NCI-H187 (cell line): ENCODE measurements at places on chromosomes 6 and 20.

DNA sequence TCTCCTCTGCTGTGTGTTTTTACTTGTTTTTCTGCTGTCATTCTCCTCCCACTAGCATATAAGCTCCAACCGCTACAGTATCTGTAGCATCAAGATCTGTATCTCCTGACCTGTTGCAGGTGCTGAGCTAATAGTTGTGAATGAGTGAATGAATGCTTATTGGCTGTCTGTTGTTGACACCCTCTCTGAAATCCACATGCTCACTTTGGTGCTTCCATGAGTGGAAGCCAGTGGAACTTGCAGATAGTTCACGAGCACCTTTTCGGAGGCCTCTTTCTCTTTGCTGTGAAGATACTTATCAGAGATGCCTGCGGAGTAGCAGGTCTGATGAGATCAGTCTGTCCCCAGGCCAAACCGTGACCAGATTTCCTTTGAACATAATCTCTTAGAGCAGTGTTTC, 117.3 kb downstream of the EYA2 start:
- DNase-seq = no peak

DNA sequence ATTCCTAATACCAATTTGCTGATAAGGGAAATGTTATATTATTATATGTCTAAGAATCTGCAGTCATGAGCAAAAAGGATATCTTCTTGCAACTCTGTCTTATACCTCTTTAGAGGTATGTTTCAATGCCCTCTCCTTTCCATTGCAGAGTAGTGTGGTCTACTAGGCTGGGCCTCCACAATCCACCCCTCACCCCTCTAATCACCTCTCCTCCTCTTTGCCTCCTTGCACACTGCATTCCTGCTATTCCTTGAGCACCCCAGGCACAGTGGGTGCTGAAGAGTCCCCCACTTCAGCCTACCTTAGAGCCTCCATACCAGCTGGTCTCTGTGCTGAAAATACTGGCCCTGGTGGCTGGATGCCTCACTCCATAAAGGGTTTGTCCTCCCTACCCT, 26.9 kb downstream of the ARMC2 start:
- no peak for DNase-seq

DNA sequence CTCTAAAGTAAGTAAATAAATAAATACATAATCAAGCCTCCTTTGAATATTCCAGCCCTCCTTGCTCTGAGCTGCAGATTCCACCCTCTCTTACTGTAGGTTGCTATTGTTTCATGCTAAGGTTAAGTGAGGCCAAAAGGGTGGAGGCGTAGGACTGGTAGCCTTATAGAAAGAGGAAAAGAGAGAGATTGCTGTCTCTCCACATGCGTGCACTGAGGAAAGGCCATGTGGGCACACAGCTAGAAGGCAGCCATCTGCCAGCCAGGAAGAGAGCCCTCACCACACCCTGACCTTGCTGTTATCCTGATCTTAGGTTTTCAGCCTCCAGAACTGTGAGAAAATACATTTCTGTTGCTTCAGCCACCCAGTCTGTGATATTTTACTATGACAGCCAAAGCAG, 87.4 kb upstream of the SHLD1 start:
- no peak for DNase-seq

DNA sequence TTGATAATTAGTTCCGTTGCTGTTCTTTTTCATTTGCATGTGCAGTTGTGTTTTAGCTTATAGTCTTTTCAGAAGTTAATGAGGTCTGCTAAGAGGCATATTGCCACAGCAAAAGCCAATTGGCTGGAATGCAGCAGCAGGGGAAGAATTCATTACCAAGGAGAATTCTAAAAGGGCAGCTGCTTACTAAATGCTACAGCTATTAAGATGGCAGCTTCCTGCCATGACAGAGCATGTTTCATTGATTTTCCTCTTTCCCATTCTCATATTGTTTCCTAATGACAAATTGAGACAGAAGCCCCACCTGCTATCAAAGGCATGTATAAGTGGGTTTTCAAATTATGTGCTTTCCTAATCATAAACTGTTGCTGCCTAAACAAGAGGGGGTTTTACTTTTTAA, 66.6 kb downstream of the CLVS2 start:
- DNase-seq = no peak

- no peak for DNase-seq
Measured at GRCh38 chr20:57809661-57810172, 99.9 kb upstream of the PMEPA1 start.

GRCh38 chr6:121333196-121333595, 1.1 kb downstream of the TBC1D32 start:
- DNase-seq = no peak

DNA sequence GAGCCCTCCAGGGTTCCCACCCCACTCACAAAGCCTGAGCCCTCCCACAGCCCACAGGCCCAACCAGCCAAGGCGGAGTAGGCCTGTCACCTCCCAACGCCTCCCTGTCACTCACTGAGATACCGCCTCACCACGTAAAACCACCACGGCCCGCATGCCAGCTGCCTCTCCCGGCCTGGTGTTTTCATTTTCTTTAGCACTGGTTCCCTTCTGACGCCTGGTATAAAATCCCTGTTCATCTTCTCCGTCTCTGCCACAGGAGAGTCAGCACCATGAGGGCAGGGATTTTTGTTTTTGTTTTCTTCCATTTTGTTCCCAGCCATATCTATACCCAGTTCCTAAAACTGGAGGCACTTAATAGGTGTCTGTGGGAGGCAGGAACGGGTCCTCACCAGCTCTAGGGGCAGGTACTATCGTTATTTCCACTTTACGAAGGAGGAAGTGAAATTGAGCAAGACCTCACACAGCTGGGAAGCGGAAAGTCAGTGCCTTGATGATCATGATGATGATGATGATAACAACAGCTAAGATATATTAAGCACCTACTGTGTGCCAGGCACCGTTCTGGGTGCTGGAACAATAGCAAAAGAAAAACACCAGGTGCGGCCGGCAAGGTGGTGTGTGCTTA, 58.6 kb downstream of the SNAI1 start:
- no peak for DNase-seq

- DNase-seq = no peak
Measured at GRCh38 chr6:157020398-157020797, 243.2 kb downstream of the ARID1B start.

GRCh38 chr6:7615611-7616383, 25.8 kb downstream of the SNRNP48 start:
- DNase-seq = peak; percentile 17

- no peak for DNase-seq
Measured at GRCh38 chr6:20001286-20001685, 164.1 kb downstream of the ID4 start.

DNA sequence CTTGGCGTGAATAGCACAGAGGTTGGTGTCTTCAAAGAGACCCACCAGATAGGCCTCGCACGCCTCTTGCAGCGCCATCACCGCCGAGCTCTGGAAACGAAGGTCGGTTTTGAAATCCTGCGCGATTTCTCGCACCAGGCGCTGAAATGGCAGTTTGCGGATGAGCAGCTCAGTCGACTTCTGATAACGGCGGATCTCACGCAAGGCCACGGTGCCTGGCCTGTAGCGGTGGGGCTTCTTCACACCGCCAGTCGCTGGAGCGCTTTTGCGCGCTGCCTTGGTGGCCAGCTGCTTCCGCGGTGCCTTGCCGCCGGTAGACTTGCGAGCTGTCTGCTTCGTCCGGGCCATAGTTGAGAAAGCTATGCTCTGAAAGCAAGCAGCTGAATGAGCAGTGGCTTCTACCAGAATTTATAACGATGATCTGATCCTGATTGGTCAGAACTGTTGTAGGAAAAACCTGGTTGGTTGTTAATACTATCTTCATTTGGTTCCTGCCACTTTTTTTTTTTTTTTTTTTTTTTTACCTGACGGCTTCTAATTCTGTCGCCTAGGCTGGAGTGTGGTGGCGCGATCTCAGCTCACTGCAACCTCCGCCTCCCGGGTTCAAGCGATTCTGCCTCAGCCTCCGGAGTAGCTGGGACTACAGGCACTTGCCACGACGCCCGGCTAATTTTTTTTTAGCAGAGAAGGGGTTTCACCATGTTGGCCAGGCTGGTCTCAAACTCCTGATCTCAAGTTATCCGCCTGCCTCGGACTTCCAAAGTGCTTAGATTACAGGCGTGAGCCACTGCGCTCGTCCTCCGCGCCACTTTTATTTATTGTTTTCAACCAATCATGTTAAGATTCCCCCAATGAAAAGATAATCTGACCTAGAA, 21.5 kb downstream of the OR2B2 start:
- DNase-seq = peak; percentile 77

DNA sequence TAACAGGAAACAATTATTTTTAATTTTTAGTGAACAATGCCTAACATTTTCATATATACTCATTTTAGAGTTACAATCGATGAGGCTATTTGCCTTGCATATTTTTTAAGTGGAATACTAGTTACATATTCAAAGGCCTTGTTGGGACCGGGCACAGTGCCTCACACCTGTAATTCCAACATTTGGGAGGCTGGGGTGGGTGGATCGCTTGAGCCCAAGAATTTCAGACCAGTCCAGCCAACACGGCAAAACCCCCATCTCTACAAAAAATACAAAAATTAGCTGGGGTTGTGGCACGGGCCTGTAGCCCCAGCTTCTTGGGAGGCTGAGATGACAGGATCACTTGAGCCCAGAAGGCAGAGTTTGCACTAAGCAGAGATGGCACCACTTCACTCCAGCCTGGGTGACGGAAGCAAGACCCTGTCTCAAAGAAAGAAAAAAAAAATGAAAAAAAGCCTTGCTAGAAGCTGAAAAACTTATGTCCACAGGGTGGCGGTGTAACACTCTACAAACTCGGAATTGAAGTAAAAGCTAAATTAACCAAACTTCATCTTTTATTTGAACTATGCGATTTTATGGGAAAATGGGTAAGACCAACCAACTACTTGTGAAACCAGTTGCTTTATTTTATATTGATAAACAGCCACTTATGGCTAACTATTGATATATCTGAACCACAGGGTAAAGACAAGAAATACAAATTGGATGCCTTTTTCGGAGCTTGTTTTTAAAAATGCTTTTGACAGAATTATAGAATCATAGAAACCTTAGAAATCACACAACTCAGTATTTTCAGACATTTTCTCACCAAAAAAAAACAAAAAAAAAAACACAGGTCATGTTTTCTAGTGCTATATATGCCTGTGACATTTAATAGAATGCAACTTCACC, 24.1 kb upstream of the ROS1 start:
- DNase-seq = peak; percentile 1

DNA sequence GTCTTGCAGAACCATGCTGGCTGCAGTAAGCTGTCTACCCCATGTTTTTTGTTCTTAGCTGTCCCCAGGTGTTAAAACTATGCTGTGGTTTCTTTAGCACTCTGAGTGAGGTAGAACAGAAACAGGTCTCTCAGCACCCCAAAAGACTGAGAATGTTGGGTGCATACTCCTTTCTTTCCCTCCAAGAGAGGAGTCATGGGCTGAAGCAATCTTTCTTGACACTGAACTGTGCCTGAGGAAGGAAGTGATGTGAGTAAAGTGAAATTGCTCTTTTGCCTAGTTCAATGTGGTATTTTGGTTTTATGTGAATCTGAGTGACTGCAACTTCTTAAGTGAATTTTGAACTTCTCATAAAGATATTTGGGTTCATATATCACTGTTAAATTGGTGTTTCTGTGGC, 138.0 kb upstream of the MCHR2 start:
- no peak for DNase-seq

- no peak for DNase-seq
Measured at GRCh38 chr6:36195471-36196112, 952 bp upstream of the BRPF3 start.

- DNase-seq = no peak
Measured at GRCh38 chr6:163260911-163261310, 153.6 kb upstream of the QKI start.

DNA sequence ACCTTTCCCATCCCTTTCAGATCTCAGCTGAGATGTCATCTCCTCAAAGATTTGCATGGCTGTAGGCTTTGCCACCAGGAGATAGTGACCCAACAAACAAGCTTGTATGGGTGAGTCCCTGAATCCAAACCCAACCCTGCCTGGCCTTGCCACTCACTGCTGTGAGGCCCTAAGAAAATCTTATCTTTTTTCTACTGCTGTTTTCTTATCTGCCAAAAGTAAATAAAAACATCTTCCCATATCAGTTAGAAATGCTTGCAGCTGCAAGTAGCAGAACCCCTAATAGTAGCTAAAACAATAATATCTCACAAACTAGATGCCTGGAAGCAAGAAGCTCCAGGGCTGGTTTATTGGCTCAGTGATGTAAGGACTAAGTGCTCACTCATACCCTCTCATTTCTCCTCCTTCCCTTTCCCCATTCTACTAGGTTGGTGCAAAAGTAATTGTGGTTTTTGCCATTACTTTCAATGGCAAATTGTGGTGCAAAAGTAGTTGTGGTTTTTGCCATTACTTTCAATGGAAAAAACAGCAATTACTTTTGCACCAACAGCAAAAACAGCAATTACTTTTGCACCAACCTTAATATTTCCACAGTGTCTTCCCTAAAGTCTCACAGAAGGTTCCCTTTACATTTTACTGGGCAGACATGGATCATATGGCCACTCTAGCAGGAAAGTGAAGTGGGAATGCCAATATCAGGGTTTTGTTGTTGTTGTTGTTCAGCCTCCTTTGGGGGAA, 56.7 kb upstream of the PSMF1 start:
- DNase-seq = no peak

- DNase-seq = no peak
Measured at GRCh38 chr6:21360336-21360735, 233.2 kb upstream of the SOX4 start.

GRCh38 chr6:14312587-14312986, 195.0 kb downstream of the CD83 start:
- no peak for DNase-seq

GRCh38 chr6:72032086-72032485, 145.7 kb downstream of the RIMS1 start:
- no peak for DNase-seq

- DNase-seq = no peak
Measured at GRCh38 chr6:5659467-5659866, 347.3 kb downstream of the NRN1 start.

DNA sequence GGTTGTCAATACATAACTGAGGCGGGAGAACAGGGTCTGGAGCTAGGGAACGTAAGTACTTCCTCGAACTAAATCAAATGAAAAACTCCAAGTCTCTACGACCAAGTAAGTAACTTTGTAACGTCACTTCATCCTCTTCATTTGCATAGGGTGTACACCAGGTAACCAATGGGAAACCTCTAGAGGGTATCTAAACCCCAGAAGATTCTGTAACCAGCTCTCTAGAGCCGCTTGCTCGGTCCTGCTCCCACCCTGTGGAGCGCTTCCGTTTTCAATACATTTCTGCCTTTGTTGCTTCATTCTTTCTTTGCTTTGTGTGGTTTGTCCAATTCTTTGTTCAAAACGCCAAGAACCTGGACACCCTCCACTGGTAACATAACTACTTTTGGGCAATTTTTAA, 133.5 kb upstream of the TMEM170B start:
- DNase-seq = no peak

DNA sequence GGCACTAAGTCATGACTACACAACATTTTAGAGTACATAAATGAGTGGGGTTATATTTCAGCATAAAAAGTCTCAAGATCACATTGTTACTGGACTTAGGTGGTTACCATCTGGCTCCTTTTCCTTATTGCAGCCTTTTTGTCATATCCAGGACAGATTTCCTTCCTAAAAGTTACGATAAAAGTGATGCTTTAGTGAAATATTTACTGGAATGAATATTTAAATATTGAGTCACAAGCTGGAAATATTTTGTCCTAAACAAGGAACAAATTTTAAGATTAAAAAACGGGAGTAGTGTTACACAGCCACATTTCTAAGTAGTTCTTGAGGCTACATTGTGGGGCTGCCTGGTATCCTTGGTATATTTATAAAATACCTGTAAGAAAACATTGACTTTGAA, 52.2 kb downstream of the CDC40 start:
- DNase-seq = no peak
